ENCODE measurements at places on chromosomes 6 and 20. TPM values are rescaled to one million over a fixed set of nuclear protein-coding genes. Genes with fewer than 3 reads are reported as not detected.

MAD2L1BP gene
- 28.6 TPM for polyA plus RNA-seq

DNA sequence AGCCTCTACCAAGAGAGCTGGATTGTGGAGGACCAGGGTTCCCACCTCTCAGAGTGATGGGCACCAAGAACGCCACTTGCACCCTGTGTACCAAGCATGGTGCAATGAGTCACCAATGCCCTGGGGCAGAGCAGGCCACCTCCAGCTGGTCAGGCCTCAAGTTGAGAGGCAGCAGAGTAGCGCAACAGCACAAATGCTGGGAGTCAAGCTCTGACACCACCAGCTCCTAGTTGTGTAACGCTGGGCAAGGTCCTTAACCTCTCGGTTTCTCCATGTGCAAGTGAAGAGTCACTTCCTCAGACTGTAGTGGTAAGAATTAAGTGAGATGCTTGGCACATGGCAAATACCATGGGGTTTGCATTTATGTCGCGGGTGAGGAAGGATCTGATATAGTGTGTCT, 25.6 kb downstream of the GFOD1 start:
- H3K27me3 ChIP-seq, result no peaks in the 10 kb centered on the region
- H3K27ac ChIP-seq, result no peak overlapping the region
- H3K36me3 ChIP-seq, result no peaks in the 10 kb centered on the region
- peaks cover 35% of the 10 kb centered on the region for H3K4me1 ChIP-seq

- H3K4me1 ChIP-seq, result no peaks in the 10 kb centered on the region
- no peaks in the 10 kb centered on the region for H3K36me3 ChIP-seq
- no peaks in the 10 kb centered on the region for H3K27me3 ChIP-seq
- H3K4me3 ChIP-seq, result no peak overlapping the region
These were observed 192.0 kb upstream of the HS3ST5 start for GRCh38 chr6:114534813-114535212.

DNA sequence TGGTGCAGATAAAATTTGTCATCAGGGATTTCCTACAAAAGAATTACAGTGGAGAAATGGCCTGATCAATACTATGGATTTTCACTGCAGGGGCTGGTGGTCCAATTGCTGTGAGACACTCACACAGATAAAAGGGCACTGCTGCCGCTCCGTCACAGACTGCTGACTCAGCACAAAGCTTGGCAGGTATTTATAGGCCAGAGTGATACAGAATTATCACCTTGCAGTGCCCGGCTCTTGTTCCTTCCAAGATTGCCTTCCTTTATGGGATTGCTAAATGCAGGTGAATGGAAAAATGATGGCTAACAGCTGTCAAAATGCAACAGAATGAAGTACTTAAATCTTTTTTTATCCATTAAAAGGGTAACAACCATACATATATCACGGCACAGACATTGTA, 247.8 kb upstream of the ZFP64 start:
- no peaks in the 10 kb centered on the region for H3K36me3 ChIP-seq
- no peak for DNase-seq
- no peaks in the 10 kb centered on the region for H3K4me1 ChIP-seq
- peaks cover 5% of the 10 kb centered on the region for H3K27me3 ChIP-seq
- no peak overlapping the region for H3K4me3 ChIP-seq

GRCh38 chr20:48632017-48632824, 195.6 kb downstream of the PREX1 start:
- H3K27me3 ChIP-seq, result no peaks in the 10 kb centered on the region
- peak overlapping the region; percentile 87 for H3K27ac ChIP-seq
- peaks cover 12% of the 10 kb centered on the region for H3K4me1 ChIP-seq
- H3K4me3 ChIP-seq, result no peak overlapping the region

DNA sequence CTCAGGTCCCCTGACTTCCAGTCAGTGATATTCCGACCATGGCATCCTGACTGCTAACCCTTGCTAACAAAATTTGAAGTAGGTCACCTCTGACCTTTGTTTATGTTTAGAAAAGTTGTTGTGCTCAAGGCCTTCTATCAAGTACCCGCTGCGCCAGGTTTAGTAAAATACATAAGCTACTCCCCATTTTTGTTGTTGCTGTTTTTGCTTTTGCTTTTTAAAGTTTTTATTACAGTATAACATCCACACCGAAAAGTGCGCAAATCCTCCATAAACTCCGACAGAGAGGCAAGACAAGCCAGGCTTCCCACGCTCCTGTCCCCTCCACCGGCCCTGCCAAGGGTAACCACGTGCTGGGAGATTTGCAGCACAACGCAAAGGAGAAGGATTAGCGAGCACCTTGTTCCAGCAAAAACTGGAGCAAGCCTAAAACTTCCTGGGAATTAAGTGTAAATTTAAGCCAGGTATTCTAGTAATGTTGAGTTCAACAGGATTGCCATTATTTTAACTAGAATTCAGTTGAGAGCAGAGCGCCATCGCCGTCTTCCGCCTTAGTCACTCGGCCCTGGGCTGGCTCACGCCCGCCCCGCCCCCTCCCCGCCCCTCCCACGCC, 17.8 kb upstream of the HMGN4 start:
- DNase-seq, result no peak
- no peaks in the 10 kb centered on the region for H3K27me3 ChIP-seq
- H3K36me3 ChIP-seq, result no peaks in the 10 kb centered on the region
- peak overlapping the region; percentile 90 for H3K27ac ChIP-seq
- peak overlapping the region; percentile 82 for H3K4me3 ChIP-seq

PRDM13 gene
- not detected for polyA plus RNA-seq

GRCh38 chr20:6339176-6339575, 216.3 kb upstream of the FERMT1 start:
- H3K36me3 ChIP-seq, result no peaks in the 10 kb centered on the region
- no peaks in the 10 kb centered on the region for H3K4me1 ChIP-seq
- peaks cover 10% of the 10 kb centered on the region for H3K27me3 ChIP-seq
- no peak for DNase-seq

DNA sequence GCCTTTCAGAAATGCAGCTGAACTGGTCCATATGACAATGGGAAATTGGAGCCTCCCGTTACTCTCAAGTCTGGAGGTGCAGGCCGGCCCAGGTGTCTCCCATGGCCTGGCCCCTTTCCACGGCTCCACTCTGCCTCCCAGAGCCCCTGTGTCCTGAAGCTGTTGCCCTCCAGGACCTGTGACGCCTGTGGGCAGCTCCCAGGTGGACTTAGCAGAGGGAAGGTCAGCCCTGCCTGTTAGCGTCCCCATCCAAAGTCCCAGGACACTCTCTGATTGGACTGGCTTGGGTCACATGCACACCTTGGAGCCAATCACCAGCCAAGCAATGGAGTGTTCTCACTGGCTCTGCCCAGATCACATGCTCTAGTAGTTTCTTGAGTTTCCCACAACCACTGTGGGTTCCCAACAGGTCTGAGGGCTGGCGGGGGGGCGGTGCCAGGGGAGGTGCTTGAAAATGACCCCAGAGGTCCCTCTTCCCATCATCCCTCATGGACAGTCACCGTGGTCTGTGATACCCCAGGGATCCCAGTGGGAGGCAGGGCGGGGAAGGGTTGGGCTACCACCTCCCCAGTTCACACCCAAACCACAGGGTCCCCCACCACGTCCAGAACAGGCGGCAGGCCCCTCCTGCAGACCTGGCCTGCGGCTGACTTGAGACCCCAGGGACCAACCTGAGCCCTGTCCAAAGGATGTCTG, 135.6 kb downstream of the TAF4 start:
- no peak overlapping the region for H3K27ac ChIP-seq
- DNase-seq, result no peak
- peaks cover 4% of the 10 kb centered on the region for H3K27me3 ChIP-seq
- H3K4me3 ChIP-seq, result no peak overlapping the region

DNA sequence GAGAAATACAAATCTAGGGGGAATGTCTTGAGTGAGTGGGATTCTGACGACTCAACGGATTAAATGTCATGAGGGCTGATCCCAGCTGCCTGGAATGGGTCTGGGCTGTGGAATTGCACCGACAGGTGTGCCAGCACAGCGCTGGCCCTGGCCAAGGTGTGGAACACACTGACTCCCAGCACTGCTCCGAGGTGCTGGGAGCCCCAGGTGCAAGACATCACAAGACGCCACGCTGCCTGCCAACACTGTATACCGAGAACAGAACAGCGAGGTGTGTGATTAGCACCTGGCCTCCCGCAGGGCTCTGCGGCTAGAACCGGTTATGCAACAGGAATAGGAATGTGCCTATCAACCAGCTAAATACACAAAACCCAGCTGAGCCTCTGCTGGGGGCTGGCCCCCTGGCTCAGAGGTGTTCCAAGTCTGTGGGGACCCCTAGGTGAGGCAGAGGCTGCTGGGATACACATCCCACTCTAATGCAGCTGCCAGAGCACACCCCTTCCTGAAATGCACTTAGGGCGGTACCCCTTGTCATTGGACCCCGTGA, 24.8 kb upstream of the APMAP start:
- H3K27ac ChIP-seq, result peak overlapping the region; percentile 30
- peaks cover 6% of the 10 kb centered on the region for H3K4me1 ChIP-seq
- H3K4me3 ChIP-seq, result no peak overlapping the region
- no peaks in the 10 kb centered on the region for H3K36me3 ChIP-seq
- no peaks in the 10 kb centered on the region for H3K27me3 ChIP-seq

- H3K4me3 ChIP-seq, result no peak overlapping the region
- no peaks in the 10 kb centered on the region for H3K4me1 ChIP-seq
- no peaks in the 10 kb centered on the region for H3K36me3 ChIP-seq
- H3K27ac ChIP-seq, result no peak overlapping the region
These were observed 67.5 kb downstream of the NDUFAF5 start for GRCh38 chr20:13852306-13852705.

Data from naive B cell (primary cell).